ENCODE measurements at places on chromosomes 2 and 18.

DNA sequence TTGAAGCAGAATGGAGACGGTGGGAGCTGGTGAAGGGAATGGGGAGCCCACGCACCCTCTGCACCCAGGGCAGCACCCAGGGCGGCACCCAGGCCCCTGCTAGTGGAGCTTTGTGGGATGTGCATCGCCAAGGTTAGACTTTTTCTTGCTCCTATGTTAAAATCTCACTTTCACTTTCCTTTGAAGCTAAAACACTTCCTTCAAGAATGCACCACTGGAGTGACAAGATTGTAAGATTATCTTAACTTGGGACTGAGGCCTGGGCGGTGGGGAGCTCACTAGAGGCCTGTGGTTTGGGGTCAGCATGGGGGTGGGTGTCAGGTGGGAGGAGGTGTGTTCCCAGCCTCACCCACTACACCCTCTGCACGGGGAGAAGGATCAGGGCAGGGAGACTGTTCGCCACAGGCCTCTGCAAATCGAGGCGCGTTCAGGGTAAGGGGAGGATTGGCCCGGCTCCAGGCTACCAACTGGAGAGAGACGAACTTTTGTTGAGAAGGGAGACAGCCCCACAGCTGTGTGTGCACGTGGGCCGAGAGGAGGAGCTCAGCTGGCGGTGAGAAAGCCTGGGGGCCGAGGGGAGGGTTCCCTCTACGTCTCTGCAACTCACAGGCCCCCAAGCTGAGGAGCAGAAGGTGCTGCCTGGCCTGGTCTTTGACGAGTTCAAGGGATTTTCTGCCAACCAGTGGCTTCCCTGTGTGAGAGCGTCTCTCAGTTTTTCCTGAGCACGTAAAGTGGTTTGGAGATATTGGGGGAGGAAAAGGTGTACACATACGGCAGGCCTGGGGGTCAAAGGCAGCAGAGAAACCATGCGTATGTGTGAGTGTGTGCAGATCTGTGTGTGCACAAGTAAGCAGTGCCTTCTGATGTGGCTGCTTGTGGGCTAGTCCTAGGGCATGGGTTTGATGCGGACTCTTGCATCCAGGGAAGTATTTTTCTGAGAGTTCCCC is 147.7 kb downstream of the KLHL29 start:
- no peak for DNase-seq

- DNase-seq: no peak
Measured at GRCh38 chr2:10236571-10237391, 65.9 kb upstream of the HPCAL1 start.

GRCh38 chr2:9673914-9674481 is 43.2 kb upstream of the YWHAQ start:
- no peak for DNase-seq

GRCh38 chr2:140138736-140139135 is 1358.5 kb upstream of the NXPH2 start:
- DNase-seq: no peak

DNA sequence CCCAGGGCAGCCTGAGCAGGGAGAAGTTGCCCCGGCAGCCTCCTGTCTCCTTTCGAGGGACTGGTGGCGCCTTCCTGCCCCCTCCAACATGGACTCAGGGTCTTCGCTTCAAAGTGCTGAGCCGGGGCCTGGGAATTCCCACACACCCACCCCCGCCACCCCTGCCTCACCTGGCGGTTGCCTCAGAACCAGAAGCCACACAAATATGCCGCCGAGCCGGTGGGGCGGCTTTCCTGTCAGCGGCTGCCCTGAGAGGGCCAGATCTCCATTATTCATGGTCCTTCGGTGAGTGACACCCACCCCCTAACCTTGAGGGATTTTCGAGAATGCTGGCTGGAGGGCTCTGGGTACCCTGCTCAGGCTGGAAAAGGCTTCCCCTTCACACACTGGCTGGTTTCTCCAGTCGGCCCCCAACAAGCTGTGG is 71.7 kb downstream of the SMAD7 start:
- DNase-seq: no peak

- DNase-seq: peak; percentile 36
Measured at GRCh38 chr2:106192752-106193689, 1.1 kb downstream of the UXS1 start.

DNA sequence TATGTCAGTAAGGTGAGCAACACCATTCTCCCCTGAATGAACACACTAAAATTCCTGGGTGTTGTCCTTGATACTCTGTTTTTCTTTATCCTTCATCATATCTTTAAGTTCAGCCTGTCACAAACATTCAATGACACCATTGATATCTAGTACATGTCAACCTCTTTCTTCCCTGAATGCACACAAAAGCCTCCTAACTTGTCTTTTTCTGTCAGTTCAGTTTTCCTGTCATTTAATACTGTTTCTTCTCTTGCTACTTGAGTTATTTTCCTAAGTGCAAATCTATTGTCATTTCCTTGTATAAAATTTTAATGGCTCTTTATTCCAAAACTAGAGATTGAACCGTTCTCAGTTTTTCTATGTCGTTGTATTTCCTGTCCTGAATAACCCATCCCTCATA is 1107.6 kb upstream of the SLC39A10 start:
- no peak for DNase-seq

GRCh38 chr18:46019936-46020335 is 52.1 kb downstream of the PSTPIP2 start:
- DNase-seq: no peak

DNA sequence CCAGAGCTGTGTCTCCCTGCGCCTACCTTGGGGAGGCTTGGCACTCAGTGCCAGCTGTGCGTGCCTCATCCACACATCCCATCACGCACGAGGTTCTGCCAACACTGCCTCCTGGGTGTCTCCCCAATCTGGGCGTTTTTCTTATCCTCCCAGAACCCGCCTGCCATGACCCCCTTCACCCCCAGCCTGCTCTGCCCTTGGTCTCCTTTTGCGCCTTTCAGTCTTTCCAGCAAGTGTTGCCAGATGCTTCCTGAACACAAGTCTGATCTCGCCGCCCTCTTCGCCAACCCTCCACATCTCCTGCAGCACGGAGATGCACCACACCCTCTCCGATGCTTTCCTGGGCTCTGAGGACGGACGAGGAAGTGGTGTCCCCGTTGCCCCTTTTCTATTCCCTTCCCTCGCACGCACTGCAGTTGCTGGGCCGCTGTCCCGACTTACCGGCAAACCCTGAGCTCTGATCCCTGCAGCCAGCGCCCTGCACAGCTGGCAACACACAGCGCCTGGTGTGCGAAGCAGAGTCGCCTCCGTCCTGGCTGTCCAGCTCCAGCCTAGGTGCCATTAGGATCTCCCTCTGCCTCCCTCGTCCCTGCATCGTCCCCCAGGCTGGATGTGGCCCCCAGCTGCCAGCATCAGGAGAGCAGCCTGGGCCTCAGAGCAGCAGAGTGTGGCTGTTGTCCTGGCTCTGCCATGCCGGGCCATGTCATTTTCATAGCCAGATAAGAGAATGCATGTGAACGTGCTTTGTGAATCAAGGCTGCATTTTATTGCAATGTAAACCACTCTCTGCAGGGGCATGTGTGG is 22.6 kb upstream of the ALLC start:
- no peak for DNase-seq

Measured in gastrocnemius medialis (tissue), 4 donors.